T1000 (cell line): ENCODE measurements at places on chromosomes 2 and 18.

DNA sequence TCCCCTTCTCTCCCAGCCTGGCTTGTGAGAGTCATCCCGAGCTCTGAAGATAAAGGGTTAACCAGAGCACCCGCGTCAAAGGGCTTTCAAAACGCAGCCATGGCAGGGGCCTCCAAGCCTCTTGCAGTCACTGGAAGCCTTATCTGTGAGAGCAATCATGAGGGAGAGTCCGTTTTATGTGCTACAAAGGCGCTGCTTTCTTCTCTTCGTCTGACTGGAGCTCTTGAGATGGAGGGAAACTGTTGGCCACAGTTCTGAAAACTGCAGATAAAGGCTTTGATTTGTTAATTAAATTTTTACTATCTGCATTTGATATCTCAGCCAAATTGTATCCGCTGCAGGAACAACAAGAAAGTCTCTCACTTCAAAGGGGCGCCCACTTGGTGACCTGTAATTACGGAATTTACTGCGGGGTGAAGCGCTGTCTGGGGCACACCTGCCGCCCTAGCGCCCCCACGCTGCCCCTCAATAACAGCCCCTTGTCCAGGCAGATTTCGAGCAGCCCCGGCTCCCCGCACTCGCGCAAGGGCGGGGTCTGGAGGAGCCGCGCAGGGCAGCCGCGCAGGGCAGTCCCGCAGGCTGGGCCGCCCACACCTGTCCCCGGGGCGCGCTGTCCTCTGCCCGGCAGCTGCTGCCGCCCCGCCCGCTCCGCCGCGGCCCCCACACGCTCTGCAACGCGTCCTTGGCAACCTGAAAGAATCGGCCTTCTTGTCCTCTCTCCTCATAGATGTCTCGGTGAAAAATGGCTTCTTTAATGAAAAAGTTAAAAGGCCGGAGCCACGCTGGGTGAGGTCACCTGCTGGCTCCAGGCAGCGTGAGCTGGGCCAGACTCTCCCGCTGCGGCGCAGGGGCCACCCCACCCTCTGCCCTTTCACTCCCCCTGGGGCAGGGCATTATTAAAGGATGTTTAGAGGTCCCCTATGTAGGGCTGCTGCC is 217.9 kb downstream of the VAPA start:
- no peak for DNase-seq

DNA sequence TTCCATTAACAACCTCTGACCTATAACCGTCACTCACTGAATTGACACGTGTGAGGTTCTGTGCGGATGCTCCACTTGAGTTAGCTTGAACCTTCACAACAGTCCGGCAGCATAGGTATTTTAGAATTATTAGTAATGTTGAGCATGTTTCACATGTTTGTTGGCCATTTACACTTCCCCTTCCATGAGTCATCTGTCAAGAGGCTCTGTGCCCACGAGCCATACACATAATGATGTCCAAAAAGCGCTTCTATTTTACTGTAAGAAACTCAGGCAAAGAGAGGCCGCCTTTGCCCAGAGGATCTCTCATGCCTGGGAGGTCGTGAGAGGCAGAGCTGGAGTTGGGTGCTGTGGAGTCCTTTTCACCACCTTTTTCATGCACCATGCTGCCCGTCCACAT is 28.9 kb upstream of the TMEM214 start:
- DNase-seq: no peak

- DNase-seq: no peak
Measured at GRCh38 chr2:206657087-206657486, 14.8 kb downstream of the FAM237A start.

- no peak for DNase-seq
Measured at GRCh38 chr2:176914371-176914770, 298.2 kb upstream of the HNRNPA3 start.

GRCh38 chr2:111670776-111671175 is 213.2 kb downstream of the ANAPC1 start:
- DNase-seq: no peak

GRCh38 chr2:5290900-5291546 is 401.2 kb upstream of the SOX11 start:
- DNase-seq: no peak

GRCh38 chr2:85732467-85733120 is 21.2 kb upstream of the ATOH8 start:
- no peak for DNase-seq
